ENCODE measurements at places on chromosomes 7 and 10.

- no peak for DNase-seq
These were observed 66.3 kb downstream of the MKI67 start for GRCh38 chr10:128059982-128060293.

DNA sequence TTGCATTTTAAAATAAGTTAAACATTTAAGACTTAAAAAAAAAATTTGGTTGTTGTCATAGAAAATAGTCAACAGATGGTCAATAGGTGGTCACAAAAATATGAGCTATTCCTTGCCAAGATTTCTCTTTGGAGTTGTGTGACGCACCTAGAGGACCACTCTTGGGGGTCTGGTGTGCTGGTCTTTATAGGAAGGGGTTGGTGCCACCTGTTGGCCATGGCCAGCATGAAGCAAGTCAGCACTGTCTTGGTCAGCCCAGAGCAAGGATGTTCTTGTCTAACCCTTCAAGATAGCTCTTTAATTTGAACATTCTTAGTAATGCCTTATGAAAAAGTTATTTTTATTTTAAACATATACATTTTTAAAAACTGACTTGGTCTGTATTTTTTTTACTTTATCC lies 267.9 kb upstream of the CNTNAP2 start:
- DNase-seq, result no peak

DNA sequence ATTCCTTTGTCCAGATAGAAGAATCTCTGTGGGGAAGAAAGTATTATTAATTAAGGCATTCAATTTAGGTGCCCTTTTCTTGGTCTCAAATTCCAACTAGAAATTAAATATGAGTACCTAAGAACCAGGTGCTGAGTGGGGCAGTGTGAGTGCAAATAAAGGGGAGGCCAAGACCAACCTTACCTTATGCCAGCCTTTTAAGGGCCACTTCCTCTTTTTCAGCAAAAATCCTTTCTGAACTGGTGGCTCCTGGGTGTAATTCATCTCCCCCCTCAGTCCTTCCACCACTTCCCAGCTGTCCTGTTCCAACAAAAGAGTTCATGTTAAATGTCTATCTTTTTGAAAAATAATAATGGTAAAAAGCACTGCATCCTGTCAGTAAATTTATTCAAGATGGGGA lies 108.2 kb downstream of the OSBPL3 start:
- DNase-seq, result no peak

DNA sequence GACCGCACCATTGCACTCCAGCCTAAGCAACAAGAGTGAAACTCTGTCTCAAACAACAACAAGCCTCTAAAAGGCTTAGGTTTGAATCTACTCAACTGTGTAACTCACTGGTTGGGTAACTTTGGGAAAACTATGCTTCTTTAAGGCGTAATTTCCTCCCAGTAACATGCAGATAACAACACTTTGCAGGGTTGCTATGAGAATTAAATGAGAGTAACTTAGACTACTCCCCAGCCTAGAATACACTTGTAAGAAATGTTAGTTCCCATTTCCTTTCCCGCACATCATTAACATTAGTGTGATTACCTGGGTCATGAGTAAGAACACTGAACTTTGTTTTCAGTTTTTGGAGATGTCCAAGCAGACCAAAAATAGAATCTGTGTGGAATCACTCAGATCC lies 5.4 kb upstream of the MYPN start:
- no peak for DNase-seq

- no peak for DNase-seq
These were observed 3.0 kb upstream of the BUB3 start for GRCh38 chr10:123150986-123151736.

DNA sequence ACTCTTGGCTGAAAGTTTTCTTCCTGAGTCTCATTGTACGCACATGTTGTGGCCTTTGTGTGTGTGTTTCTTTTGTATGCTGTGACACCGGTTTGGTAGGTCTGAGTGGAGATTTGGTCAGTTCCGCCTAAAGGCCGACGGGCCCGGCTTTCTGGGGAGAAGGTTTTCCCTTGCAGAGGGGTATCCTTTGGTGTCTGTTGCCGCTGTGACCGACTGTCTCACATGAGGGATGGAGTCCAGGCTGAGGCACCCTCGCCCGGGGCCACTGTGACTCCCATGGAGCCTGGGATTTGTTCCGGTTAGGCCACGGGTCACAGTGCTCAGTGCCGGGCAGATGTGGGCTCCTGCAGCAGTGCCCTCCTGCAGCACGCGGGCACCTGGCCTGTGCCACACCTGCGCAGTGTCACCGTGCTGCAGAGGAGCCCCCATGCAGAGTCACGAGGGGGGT lies 19.4 kb downstream of the INPP5A start:
- no peak for DNase-seq

DNA sequence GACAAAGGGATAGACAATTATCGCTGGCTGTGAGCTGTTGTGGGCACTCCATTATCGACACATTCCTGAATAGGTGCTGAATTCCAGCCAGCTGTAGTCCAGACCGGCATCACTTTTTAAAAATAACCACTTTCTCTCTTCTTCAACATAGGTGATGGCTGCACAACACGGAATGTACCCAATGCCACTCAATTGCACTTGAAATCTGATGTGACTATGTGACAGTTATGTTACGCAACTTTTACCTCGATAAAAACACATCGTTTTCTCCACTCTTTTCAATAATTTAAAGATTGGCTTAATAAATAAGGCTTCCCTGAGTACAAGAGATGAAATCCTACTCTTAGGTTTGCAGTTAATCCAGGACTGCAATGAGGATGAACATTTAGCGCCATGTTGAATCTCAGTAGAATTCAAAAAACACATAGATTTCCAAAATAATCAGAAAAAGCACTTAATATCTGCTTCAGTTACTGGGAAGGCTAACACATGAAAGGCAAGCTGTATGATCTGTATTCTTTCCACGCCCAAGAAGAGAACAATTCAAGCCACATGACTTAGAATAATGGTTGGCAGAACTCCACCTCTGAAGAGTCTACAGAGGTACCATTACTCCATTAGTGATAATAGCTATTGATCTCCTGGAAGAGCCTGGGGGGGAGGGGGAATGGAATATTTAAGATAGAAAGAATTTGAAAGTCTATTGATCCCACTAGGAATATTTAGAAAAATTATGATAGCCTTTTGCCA lies 3.6 kb downstream of the YWHAG start:
- DNase-seq, result no peak

- no peak for DNase-seq
These were observed 76.8 kb upstream of the RPA3 start for GRCh38 chr7:7795203-7795602.

- DNase-seq, result no peak
These were observed 28.4 kb downstream of the DPCD start for GRCh38 chr10:101616415-101617101.

- no peak for DNase-seq
These were observed 186.5 kb upstream of the BET1 start for GRCh38 chr7:94190599-94191061.

DNA sequence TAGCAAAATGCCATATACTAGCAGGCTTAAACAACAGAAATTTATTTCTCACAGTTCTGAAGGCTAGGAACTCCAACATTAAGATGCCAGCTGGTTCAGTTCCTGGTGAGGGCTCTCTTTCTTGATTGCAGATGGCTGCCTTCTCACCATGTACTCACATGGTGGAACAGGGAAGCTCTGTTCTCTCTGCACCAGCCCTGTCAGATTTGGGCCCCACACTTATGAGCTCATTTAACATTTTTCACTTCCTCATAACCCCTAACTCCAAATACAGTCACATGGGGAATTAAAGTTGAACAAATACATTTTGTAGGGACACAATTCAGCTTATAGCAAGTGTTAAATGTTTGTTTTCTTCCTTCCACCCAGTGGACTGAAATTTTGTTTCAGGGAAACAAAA lies 218.6 kb upstream of the TAC1 start:
- no peak for DNase-seq

- peak; percentile 9 for DNase-seq
These were observed 228.7 kb upstream of the KLF6 start for GRCh38 chr10:4013651-4014121.

DNA sequence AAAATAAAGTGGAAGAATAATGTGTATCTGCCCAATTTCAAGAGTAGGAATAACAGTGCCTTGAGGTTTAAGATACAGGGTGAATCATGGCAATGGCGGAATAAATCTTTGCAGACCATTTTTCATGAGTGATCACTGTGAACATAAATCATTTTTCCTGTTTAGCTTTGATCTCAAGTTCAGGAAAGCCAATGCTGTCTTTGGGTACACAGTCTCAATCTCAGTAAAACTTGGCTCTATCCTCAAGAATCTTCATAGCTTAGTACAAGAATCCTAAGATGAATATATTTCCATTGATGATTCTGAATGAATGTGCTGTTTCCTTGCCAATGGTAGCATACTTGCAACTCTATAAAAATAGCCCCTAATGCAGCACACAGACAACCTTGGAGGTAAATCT lies 6.8 kb downstream of the NAMPT start:
- DNase-seq, result no peak

GRCh38 chr10:42943025-42943818 lies 133.6 kb upstream of the RET start:
- DNase-seq, result no peak

GRCh38 chr7:64871761-64872160 lies 31.3 kb upstream of the ZNF273 start:
- DNase-seq, result no peak

DNA sequence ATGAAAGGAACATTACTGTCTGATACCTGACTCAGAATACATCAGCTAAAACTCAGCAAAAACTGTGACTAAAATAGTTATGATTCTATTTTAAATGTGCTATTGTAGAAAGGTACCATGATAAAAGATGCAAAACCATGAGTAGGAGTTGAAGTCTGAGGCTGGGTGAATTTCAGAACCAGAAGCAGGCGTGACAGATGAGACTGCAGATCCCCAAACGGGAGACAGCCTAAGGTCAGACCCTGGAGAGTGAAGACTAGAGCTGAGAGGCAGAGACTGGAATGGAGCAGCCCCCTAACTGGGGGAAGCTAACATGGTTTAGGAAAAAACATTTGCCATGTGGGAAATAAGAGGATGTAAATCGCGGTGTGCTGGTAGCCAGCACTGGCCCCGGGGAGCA lies 275.8 kb downstream of the POM121L12 start:
- no peak for DNase-seq

- DNase-seq, result no peak
These were observed 113.9 kb downstream of the ETV1 start for GRCh38 chr7:13875496-13876074.

GRCh38 chr7:147813316-147813715 lies 777.2 kb upstream of the C7orf33 start:
- DNase-seq, result no peak

- no peak for DNase-seq
These were observed 701.4 kb downstream of the PARD3 start for GRCh38 chr10:34113504-34114225.

DNA sequence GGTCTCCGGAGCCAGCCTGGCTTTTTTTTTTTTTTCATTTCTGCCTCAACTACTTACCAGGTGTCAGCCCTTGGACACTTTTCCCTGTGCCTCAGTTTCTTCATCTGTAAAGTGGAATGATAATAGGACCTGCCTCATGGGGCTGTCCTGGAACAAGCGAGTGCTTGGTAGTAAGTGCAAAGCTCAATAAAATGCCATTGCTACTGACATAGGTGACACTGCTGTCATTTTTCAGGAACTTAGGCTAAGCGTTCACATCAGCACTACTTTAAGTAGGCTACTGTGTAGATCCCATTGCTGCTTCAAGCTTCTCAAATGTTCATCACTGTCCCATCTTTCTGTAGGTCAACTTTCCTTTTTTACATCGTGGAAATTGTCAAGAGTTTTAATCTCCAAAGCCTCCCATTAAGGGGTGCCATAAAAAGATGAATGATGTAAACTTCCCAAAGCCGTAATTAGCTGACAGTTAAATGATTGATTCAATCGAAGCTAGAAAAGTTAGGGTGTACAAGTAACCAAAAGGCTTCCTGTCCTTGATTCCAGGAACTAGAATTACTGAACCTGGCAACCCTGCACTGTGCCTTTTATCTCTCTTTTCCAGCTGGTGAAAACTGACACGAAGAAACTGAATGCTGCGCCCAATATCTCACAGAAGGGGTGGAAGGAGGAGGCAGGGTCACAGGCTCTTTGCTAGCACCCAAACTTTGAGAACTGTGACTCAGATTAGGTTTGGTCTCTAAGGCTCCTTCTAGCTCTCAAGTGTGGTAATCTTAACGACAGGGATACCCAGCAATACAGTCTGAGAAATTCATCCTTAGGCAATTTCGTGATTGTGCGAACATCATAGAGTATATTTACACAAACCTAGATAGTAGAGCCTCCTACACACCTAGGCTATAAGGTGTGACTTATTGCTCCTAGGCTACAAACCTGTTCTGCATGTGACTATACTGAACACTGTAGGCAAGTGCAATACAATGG lies 861 bp upstream of the USP6NL start:
- no peak for DNase-seq

- no peak for DNase-seq
These were observed 139.0 kb upstream of the GDF10 start for GRCh38 chr10:47160967-47161366.

- no peak for DNase-seq
These were observed 79.1 kb downstream of the LARP4B start for GRCh38 chr10:852386-852785.

- DNase-seq, result no peak
These were observed 104.9 kb downstream of the VPS50 start for GRCh38 chr7:93337052-93337451.

DNA sequence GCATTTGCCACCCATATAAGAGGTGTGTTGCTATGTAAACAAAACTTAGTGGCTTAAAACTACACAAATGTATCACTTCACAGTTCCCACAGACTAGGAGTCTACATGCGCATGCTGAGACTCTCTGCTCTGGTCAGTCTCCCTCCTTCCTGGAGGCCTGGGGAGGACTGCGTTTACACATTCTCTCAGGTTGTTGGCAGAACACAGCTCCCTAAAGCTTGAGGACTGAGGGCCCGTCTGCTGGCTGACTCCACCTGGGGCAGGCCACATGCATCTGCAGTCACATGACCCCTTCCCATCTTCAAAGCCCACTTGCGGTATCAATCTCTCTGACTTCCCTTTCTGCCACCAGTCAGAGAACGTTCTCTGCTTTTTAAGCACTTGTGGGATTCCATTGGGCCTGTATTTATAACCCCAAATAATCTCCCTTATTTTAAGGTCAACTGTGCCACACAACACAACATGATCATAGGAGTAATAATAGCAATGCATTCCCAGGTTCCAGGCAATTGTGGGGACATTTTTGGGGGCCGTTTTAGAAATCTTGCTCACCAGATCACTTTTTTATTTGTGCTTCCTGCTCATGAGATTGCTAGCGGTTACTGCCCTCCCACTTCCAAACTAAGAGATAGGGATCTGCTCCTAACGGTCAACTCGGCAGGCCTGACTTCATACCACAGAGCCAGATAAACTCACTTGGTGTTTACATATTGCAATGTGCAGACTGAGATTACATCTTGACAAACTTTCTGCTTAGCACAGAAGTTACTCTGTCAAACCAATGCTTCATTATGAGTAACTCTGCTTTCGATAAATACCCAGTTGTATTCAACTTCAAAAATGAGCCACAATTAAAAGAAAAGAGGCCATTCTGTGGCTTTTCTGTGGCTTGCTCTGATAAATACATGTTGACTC lies 96.3 kb downstream of the ALOX5 start:
- no peak for DNase-seq

GRCh38 chr7:99997545-99998137 lies 17.8 kb upstream of the ZKSCAN1 start:
- peak; percentile 36 for DNase-seq

- DNase-seq, result no peak
These were observed 130.7 kb downstream of the PIP4K2A start for GRCh38 chr10:22583683-22584082.

- DNase-seq, result peak; percentile 84
These were observed 11.9 kb downstream of the SSC4D start for GRCh38 chr7:76397409-76398183.

- no peak for DNase-seq
These were observed 61.0 kb downstream of the CFAP46 start for GRCh38 chr10:132881186-132881920.
